Activated T-cell treated with anti-CD3 and anti-CD28 coated beads, Interleukin-2, amount 50 U/mL, for 24 hours (primary cell): ENCODE measurements at places on chromosomes 5 and 9.
A peak's percentile ranks its signal among the peaks of the same experiment; 100 is the strongest.

GRCh38 chr5:143182901-143183820, 220.3 kb downstream of the NR3C1 start:
- peak; percentile 70 for DNase-seq

GRCh38 chr5:78923622-78923970, 61.5 kb downstream of the ARSB start:
- DNase-seq, result no peak

DNA sequence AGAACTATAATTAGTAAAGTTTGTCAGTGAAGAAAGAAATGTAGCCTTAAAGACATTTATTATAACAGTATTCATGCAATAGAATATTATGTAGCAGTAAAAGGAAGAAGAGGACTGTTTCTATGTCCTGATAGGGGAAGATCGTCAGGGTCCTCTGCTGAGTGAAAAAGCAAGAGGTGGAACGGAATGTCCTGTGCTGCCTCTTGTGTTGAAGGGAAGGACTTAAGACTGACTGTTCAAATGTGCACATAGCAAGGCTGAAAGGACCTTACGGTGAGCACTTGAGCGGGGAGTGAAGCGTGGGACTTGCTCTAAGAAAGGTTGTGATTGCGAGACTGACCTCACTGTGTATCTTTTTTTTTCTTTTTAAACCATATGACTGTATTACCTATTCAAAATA, 63.2 kb downstream of the SNX24 start:
- DNase-seq, result no peak

DNA sequence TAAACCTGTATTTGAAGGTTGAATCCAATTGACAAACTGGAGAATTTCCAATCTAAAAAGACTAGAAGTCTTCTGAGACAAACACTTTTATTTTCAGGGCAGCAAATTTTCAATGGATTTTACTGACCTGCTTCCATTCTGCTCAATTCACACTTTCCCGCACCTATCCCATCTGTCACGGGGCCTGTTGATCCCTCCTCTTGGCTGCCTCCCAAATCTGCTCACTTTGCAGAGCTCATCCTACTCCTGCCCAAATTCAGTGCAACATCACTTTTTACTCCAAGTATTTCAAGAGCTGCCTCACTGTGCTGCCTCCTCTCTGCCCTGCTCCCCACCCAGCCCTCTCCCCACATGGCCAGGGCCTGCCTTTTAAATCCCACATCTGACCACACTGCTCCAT, 35.1 kb downstream of the GOLM1 start:
- DNase-seq, result no peak

- DNase-seq, result no peak
These were observed 23.4 kb downstream of the FRMD3 start for GRCh38 chr9:83514767-83515166.

DNA sequence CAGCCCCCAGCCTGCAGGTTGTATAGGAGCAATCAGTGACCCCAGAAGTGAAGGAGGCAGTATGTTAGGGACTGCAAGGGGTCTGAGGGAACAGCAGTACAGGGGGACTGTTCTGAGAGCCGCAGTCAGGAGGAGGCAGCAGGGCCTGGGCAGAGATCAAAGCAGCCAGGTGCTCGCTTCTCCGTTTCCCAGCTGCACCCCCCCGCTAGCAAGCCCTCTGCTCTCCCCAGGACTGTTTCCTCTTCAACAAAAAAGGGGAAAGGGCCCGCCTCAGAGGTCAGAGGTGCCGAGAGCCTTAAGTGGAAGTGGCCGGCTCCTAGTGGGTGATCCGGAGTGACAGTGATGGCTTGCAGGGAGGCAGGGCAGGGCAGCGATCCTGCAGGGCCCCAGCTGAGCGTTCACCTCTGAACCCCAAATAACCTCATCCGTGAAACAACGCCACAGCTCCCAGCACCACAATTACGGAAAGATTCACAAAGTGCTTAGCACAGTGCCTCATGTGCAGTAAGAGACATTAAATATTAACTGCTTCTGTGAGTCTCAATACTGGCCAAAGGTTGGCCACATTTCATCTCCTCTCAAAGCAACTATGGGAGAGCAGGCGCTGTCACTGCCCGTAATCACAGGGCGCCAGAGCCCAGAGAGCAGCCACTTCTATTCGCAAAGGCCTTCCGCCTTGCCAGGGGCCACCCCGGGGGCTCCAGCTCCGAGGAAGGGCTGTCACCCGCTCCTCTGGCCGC, 8.0 kb downstream of the CLPTM1L start:
- no peak for DNase-seq

- no peak for DNase-seq
These were observed 362.9 kb upstream of the TLE4 start for GRCh38 chr9:79208791-79209396.

DNA sequence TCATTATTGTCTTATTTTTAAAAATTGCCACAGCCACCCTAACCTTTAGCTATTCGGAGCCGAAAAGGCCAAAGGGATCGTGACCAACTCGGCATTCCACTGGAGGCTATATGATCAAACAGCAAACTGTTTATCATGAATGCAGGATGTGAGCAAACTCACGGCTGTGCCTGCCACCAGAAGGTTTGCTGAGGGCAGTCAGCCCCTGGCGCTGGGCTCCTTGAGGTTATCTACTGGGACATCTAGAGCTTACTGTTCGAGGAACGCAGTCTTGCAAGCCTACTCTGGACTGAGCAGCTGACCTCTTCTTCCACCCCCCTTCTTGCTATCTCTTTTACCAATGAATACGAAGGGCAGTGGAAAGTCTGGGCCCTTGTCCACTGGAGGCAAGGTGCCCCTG, 231.5 kb upstream of the TARS1 start:
- no peak for DNase-seq

DNA sequence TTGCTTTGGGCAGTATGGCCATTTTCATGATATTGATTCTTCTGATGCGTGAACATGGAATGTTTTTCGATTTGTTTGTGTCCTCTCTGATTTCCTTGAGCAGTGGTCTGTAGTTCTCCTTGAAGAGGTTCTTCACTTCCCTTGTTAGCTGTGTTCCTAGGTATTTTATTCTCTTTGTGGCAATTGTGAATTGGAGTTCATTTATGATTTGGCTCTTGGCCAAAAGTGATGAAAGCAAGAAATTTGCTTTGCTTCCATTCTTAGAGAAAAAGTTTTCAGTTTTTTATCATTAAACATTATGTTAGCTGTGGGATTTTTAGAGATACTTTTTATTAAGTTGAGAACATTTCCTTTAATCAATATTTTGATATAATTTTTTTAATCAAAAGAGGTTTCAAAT, 203.5 kb downstream of the TAF11L14 start:
- no peak for DNase-seq

- peak; percentile 65 for DNase-seq
These were observed 57.9 kb downstream of the DOCK8 start for GRCh38 chr9:272251-273213.

GRCh38 chr9:136775191-136775590, 10.9 kb upstream of the LCN15 start:
- DNase-seq, result no peak

DNA sequence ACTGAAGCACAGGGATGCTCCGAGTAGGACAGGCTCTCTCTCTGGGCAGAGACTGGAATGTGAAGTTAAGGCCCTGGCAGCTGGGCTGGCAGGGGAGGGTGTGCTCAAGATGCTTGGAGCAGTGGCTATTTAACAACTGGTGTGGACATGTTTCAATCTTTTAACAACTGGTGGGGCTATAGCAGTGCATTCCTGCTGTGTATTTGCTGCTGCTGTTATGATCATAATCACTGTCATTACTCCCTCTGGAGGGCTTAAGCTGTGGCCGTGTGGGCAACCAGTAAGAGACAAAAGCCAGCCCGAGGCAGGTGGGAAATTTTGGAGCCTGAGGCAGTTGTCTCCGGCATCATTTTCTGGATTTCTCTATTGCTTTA, 33.3 kb upstream of the PTGS1 start:
- no peak for DNase-seq

- no peak for DNase-seq
These were observed 554.4 kb downstream of the IRX1 start for GRCh38 chr5:4150067-4150466.

GRCh38 chr5:52758014-52758413, 29.7 kb upstream of the ITGA1 start:
- DNase-seq, result no peak

- DNase-seq, result peak; percentile 62
These were observed 162.7 kb downstream of the C9orf50 start for GRCh38 chr9:129458155-129458661.

DNA sequence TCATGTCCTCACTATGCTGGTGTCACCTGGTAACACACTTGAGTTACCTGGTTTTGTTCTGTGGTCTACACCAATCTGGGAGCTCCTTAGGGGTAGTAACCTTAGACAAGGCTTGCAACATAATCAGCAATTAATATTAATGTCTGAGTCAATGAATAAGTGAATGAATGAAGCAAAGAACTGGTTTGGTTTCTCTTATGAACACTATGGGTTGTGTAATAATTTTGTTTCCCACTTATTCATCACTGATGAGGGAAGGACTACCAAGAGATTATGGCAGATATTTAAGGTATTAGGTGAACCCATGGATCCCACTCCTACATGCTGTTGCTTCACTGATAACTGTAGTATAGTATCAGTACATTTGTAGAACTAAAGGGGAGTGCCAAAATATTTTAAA, 116.0 kb downstream of the SLC12A2 start:
- DNase-seq, result no peak

DNA sequence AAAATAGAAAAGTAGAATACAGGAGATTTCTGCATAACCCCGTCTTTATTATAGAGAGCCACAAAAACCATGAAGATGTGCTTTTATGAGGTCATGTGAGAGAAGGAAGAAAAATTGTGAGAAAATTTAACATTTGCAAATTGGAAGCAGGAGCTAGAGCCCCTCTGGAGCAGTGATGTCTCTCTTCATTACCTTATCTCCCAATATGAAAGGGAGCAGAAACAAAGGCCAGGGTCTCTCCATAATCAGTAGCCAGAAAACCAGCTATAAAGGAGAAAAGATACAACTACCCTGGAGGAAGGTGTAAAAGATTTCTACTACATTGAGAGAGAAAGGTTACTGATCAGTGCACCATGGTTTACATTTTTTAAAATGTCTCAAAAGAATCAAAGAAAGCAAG, 53.2 kb upstream of the ITGA1 start:
- no peak for DNase-seq

DNA sequence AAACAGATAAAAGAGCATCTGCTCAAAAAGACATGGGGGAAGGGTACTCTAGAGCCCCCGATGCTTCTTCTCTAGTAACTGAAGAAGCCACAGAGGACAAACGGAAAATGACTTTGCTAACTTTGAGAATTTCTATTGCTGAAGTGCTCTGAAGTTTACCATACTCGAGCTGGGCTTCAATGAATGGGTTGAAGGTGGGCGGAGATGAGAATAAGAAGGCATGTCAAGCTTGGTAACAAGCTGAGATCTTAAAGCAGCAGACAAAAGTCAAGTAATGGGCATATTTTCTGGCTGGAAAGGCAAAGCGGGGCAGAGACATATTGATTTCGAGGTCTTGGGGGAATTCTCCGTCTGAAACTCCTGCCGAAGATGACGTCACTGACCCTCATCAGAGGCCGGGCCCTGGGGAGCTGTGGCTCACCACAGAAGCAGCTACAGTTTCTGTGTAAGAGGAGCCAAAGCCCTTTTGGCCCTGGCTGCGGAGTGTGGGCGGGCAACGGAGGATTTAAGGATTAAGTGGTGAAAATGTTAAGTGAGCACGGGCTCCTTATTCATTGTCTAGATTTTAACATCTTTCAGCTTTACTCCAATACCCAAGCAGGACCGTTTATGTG, 115.8 kb upstream of the SLIT3 start:
- DNase-seq, result no peak

GRCh38 chr9:125380406-125380805, 118.8 kb downstream of the GAPVD1 start:
- DNase-seq, result no peak

DNA sequence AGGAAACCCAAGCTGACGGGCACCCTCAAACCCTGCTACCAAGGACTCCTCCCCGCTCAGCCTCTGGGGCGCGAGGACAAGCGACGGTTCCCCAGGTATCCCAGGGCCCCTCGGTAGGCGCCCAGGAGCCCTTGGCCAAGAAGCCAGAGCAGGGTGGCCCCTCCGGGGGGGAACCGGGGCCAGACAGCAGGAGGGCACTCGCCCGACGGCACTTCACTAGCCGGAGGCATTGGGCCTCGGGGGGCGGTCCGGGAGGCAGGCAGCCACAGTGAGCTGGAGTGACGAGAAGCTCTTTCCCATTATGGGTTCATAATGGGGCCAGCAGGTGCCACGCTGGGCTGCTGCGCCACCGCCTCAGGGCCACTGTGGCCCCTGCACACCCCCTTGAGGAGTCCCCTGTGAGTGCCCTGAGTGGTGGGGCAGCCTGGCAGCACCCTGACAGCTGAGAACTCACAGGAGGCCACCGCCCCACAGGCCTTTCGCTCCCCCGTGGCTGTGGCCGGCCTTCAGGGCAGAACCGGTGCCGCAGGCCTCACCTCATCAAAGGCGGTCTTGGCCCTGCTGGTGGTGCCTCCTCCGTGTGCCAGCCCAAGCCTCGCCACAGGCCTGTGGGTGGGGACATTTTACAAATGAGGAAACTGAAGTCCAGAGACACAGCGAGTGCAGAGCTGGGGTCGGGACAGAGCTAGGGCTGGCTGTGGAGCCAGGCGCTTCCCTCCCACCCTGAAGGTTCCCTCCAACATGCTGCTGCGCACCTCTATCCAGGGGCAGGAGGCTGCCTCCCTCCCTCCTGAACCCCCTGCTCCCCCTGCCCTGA, 68.7 kb downstream of the PSMB7 start:
- no peak for DNase-seq

DNA sequence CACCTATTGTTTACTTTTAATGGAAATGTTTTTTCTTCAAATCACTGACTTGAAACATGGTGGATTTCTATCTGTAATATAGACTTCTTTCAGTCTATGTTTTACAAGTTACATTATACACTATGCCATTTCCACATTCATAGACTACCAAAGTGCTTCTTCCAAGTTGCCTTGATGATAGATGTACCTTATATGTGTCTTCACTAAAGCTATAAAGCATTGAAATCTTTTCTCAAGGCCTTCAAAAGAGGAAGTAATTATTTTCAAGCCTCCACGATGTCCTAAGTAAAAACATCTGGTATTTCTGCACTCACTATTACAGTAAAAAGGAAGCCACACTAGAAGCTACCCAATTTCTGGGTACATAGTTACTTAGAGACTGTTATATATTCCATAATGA, 113.3 kb downstream of the FGF10 start:
- DNase-seq, result no peak

DNA sequence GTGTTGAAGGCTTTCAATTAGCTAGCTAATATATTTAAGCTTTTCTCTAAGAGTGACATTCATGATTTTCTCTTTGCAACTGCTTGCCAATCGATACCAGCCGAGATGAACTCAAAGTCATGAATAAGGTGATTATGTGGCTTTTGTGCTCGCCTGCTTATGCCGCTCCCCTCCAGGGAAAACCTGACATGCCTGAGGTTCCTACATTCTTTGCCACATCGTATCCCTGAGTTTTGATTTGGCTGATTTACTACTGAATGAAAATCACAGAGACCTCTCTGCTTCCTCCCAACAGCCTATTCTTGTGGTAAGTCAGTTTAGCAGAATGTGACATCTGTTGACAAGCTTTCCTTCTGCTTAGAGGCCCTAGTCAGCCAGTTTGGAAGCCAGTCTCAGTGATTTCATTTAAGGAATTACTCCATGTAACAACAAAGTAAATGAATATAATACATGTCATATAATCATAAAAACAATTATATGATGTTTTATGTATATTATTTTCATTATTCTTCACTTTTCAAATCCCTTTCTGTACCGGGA, 513.4 kb downstream of the CSNK1G3 start:
- no peak for DNase-seq

- no peak for DNase-seq
These were observed 83.9 kb upstream of the GRAMD2B start for GRCh38 chr5:126339215-126339805.
